ENCODE measurements at places on chromosomes 1 and 21.

DNA sequence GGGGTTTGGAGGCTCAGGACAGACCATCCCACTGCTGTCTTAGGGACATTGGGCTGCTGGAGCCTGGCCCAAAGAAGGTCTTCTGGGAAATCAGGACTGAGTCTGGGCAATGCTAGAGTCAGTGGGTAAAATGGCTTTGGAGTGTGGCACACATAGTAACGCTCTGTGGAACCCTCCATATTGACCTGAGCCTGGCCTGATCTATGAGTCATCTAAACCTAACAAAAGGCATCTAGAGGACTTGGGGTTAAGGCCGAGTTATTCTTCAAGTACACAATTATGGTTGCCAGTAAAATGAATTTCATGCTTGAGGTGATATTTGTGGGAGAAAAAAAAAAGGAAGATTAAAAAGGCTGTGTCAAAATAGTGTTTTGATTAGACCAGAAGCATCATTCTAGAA, 77.7 kb downstream of the ST6GALNAC5 start:
- DNase-seq: no peak

GRCh38 chr1:112363636-112364035, 32.4 kb upstream of the CTTNBP2NL start:
- no peak for DNase-seq

- no peak for DNase-seq
Observed at GRCh38 chr1:153679337-153680119, 1.0 kb downstream of the NPR1 start.

DNA sequence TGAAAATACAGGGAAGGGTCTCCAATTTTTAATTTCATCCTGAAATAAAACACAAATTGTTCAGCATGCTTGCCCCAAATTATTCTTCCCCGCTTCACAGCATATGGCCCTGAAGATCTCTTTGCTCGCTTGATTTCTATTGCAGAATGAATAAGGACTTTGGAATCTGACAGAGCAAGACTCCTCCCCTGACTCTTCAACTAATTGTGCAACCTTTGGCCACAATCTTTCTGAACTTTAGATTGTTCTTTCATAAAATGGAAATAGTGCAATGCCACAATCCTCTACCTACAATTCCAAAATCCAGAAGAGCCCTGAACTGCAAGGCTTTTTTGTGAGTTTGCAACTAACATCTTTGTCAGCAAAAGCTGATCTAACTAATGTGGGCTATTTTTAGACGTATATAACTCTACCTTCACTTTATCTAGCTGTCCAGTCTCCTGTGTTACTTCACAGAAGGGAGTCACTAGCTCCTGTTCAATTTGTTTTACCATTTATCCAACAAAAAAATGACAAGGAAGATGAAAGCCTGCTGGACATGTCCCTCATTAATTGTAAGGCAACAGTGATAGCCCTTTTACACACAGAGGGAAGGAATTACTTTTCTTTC, 13.4 kb downstream of the RNASEL start:
- DNase-seq: no peak

GRCh38 chr1:236282425-236282716, 613 bp upstream of the ERO1B start:
- no peak for DNase-seq

GRCh38 chr1:170064821-170065220, 9.7 kb downstream of the KIFAP3 start:
- DNase-seq: no peak

DNA sequence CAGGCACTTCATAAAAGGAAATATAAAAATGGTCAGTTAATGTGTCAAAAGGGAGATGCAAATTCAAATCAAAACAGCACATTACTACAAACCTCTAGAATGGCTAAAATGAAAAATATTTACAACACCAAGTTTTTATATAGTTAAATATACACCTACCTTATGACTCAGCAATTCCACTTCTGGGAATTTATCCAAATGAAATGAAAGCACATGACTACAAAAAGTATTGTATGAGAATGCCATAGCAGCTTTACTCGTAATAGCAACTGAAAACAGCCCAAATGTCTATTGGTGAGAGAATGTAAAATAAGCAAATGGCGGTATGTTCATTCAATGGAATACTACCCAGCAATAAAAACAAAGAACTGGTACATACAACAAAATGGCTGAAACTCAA, 175.8 kb upstream of the SPAG17 start:
- DNase-seq: no peak

- DNase-seq: no peak
Observed at GRCh38 chr1:78121710-78122109, 75.9 kb downstream of the GIPC2 start.

Measured in kidney epithelial cell (primary cell).